ENCODE measurements at places on chromosomes 6 and 20.

- no peak for DNase-seq
These were observed 42.7 kb downstream of the TRPC4AP start for GRCh38 chr20:35049776-35050352.

GRCh38 chr6:155985660-155986138 lies 530.1 kb upstream of the NOX3 start:
- no peak for DNase-seq

DNA sequence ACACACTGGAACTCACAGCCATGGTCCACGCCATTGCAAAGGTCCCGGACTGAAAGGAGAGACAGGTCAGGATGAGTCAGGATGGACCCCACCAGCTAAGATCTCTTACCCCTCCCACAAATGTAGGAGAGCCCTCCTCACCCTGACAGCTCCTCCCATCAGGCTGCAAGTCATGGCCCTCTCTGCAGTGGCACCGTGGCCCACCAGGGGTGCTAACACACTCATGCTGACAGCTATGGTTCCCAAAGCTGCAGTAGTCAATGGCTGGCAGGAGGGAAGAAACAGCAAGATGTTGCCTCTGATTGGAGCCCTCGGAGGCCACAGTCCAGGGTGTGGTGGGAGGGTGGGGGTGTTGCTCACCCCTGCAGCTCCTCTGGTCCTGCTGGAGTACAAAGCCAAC lies 5.7 kb upstream of the RBPJL start:
- no peak for DNase-seq

DNA sequence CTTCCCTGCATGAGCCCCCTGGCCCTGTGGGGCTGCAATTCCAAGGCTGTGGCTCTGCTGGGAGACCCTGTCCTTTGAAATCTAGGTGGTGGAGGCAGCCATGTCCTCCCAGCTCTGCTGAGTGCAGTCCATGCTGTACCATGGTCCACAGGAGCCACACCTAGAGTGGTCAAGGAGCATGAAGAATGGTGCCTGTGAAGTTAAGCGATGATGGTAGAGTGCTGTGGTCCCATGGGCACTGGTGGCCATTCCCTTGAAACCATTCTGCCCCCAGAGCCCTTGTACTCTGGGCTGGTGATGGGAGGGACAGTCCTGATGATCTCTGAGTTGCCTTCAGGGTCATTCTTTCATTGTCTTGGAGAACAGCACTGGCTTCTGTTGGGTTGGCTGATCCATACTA lies 55.3 kb downstream of the EFCAB8 start:
- no peak for DNase-seq

- no peak for DNase-seq
These were observed 2.6 kb upstream of the TP53INP2 start for GRCh38 chr20:34701405-34702085.

DNA sequence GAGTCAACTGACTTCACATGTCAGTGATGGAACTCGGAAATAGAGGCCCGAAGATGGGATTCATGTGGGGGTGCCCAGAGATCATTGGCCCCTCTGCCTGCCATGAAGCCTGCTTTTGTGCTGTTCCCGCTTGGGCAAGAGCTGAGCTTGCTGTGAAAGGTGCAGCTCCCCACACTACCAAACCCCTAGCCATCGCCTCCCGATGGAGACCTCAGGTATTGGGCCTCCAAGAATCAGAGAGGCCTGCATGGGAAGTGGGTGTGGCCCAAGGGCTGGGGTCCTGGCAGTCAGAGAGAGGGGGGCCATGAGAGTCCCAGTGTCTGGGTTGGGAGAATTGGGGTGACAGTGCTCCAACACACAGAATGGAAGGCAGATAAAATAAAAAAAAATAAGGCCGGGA lies 160.9 kb downstream of the SOD2 start:
- DNase-seq: no peak

- DNase-seq: no peak
These were observed 17.1 kb downstream of the B4GALT5 start for GRCh38 chr20:49696594-49696993.

GRCh38 chr20:56181583-56181982 lies 66.9 kb upstream of the MC3R start:
- DNase-seq: no peak

- no peak for DNase-seq
These were observed 13.9 kb downstream of the RAMACL start for GRCh38 chr6:166572370-166573261.

- DNase-seq: no peak
These were observed 39.9 kb downstream of the PYGB start for GRCh38 chr20:25287631-25288290.

GRCh38 chr6:11396860-11397259 lies 140.7 kb upstream of the TMEM170B start:
- DNase-seq: no peak

- DNase-seq: no peak
These were observed 285.2 kb downstream of the FOXC1 start for GRCh38 chr6:1894954-1895353.

DNA sequence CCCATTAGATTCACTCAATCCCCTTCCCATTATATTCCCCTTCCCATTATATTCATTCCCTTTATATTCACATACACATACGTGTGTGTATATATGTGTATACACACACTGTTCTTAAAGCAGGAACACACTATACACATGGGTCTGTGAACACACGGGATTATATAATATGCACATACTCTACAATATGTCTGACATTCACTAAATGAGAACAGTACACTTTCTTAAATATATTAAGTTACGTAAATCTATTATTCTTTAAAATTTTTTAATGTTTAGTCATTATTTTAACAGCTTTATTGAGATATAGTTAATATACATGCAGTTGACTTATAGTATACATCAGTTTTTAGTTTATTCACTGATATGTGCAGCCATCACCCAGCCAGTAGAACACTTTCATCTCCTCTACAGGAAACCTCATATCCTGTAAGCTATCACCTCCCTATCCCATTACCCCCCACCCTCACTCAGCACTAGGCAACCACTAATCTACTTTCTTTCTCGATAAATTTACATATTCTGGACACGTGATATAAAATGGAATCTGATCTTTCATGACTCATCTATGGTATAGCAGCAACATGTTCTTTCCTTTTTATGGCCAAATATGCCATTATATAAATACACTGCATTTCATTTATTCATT lies 13.9 kb upstream of the SUMO4 start:
- DNase-seq: no peak

DNA sequence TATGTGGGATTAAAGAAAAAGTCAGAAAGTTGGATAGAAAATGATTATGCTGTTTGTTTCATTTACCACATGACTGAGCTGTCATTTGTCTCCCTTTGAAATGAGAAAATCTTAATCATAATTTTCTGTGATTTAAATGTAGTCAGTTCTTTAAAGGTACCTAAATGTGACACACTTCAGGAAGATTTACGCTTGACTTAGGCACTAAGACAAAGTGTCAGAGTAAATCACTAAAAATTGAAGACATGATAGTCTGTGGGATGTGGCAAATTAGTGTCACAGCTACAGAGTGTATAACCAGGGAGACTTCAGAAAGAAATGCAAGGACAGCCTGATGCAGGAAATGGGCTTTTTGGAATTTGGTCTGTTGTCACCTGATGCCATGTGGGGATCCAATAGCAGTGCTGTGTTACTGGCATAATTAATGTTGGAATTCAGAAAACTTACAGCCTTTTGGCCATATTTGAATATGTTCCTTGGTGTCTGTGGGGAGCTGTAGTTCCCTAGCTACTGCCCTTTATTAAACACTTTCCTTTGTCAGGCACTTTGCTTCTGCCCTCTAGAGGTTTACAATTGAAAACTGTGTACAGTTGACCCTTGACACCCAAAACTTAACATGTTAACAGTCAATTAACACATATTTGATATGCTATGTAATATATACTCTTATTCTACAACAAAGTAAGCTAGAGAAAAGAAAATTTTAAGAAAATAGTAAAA lies 493.8 kb downstream of the UTRN start:
- no peak for DNase-seq

All from CD4-positive, alpha-beta T cell treated with Interleukin-4 for 4 hours (primary cell).